Effector CD4-positive, alpha-beta T cell (primary cell): ENCODE measurements at places on chromosomes 11 and 22.

- no peak for DNase-seq
Measured at GRCh38 chr11:18329196-18329870, 7.0 kb downstream of the GTF2H1 start.

- no peak for DNase-seq
Measured at GRCh38 chr11:114317787-114318137, 21.6 kb downstream of the NNMT start.

DNA sequence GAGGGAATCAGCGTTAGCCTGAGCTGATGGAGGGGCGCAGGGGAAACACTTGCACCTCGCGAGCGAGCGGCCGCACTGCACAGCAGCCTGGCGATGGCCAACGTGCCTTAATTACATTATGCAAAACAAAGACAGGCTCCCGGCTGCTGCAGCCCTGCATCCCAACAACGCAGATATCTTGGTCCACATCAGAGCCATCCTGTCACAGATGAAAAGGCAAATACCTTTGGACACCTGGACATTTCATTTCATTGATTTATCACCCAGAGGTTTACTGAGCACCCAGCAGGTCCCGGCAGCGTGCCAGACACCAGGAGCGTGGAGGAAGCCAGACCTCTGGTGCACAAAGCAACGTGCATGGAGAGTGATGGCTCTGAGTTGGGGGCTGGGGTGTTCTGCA lies 843.0 kb downstream of the TBC1D22A start:
- DNase-seq = no peak

DNA sequence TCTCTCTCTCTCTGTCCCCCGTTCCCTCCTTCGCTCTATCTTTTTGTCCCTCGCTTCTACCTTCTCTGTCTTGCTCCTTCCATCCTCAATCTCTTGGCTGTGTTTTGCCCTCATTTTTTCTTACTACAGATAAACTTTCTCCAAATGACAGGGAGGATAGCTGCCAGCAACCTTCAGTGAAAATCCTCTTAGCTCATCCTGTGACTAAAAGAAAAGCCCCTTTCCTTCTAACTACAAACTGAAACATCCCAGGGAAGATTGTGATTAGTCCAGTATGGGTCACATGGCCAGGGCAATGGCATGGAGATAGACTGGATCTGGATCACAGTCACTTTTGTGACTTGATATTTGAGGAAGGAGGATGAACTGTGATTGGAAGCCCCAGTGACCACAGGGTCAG lies 10.4 kb downstream of the SPON1 start:
- DNase-seq = no peak

DNA sequence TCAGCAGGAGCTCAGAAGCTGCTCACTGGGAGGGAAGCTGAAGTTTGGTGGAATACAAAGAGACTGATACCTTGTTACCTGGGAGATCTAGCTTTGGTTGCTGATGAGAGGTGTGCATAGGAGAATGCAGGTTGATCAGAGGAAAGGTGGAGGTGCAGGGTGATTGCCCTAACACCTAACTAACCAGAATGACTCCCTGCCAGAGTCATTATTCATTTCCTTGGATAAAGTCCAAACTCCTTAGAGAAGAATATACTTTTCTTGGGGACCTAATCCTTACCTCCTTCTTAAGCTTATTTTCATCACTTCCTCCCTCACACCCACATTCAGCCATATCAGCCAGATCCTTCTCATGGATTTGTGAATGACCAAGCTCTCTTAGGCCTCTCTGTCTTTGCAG lies 814.2 kb upstream of the TENM4 start:
- no peak for DNase-seq

- DNase-seq = peak; percentile 15
Measured at GRCh38 chr22:40462195-40462984, 92.0 kb downstream of the SGSM3 start.

GRCh38 chr11:118447423-118447822 lies 11.1 kb downstream of the KMT2A start:
- no peak for DNase-seq

GRCh38 chr11:100849009-100849900 lies 162.2 kb downstream of the ARHGAP42 start:
- DNase-seq = no peak

DNA sequence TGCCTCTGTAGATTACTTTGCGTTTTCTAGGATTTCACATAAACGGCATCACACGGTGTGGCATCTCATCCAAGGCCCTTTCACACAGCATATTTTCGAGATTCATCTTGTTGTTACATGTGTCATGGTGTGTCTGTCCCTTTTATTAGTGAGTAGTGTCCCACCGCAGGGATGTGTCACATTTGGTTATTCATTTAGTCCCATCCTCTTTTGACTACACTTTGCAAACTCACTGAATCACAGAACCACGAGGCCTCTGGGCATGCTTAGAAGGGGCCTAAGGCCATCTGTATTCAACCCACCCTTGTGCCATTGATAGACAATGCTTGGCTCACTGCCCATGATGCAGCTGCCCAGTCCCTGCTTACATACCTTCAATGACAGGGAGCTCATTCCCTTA lies 4.2 kb upstream of the RAC2 start:
- DNase-seq = no peak

DNA sequence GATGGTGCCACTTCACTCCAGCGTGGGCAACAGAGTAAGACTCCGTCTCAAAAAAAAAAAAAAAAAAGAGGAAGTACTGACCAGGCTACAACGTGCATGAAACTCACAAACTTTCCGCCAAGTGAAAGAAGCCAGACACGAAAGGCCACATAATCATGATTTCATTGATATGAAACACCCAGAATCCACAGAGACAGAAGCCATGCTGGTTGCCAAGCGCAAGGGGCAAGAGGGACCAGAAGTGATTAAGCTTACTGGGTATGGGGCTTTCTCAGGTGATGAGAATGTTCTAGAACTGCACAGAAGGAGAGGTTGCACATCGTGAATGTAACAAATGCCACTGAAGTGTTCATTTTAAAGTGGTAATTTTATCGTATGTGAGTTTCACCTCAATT lies 60.9 kb downstream of the CELSR1 start:
- DNase-seq = no peak
